ENCODE measurements at places on chromosomes 2 and 18.

DNA sequence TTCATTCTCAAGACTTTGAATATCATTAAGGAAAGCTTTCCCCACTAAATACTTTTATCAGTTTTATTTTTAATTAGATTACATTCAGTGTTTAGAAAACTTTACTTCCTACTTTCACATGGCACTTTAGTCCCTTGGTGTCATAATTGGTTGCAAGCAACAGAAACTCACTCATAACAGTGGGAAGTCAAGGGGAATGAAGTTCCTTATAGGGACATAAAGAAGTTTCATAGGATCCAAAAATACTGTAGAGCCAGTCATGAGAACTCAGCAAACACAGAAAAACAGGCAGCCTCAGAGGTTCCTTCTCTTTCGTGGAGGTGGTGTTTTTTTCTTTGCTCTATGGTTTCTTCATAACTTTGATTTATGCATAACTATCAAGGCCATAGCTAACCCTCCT, 809.0 kb downstream of the BCL11A start:
- no peak for DNase-seq

- no peak for DNase-seq
Observed at GRCh38 chr2:234808907-234809306, 142.9 kb upstream of the SH3BP4 start.

- DNase-seq: no peak
Observed at GRCh38 chr2:70368545-70368944, 66.7 kb upstream of the FAM136A start.

- no peak for DNase-seq
Observed at GRCh38 chr18:77087393-77088141, 45.0 kb downstream of the MBP start.

DNA sequence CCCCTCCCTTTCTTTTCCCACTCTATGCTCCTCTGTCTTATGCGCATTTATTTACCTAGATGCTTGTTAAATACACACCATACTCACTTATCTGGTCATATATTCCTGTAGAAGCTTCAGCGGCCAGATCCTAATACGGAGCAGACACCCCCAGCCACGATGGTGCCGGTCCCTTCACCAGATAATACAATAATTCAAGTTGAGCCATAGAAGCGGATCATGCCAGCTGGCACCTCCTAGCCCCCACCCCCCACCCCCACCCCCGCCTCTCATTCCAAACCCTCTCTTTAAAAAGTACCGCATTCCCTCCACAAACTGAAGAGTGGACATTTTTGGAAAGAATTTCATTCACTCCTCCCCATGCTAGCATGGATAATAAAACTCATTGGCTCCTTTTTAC, 95.2 kb downstream of the BIN1 start:
- no peak for DNase-seq

GRCh38 chr2:45851576-45852304, 200.3 kb downstream of the PRKCE start:
- peak; percentile 59 for DNase-seq

GRCh38 chr2:9778012-9778411, 65.3 kb upstream of the TAF1B start:
- no peak for DNase-seq

- no peak for DNase-seq
Observed at GRCh38 chr2:237922641-237923361, 44.0 kb upstream of the UBE2F start.

GRCh38 chr2:217918308-217919024, 84.3 kb downstream of the TNS1 start:
- no peak for DNase-seq

DNA sequence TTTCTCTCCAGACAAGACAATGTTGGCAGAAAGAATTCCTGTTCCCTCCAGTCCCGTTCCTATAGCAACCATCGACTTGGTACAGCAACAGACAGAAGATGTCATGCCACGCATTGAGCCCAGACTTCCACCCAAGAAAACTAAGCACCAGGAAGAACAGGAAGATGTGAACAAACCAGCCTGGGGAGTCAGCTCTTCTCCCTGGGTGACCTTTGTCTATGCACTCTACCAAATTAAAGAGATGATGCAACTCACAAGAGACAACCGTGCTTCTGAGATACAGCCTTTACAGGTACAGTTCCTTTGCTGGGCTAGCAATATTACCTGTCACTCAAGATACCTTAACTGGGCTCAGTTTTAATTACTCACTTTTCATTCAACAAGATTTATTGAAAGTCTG, 37.1 kb downstream of the NEMP2 start:
- DNase-seq: no peak

- DNase-seq: no peak
Observed at GRCh38 chr2:238853218-238853617, 5.3 kb downstream of the TWIST2 start.

DNA sequence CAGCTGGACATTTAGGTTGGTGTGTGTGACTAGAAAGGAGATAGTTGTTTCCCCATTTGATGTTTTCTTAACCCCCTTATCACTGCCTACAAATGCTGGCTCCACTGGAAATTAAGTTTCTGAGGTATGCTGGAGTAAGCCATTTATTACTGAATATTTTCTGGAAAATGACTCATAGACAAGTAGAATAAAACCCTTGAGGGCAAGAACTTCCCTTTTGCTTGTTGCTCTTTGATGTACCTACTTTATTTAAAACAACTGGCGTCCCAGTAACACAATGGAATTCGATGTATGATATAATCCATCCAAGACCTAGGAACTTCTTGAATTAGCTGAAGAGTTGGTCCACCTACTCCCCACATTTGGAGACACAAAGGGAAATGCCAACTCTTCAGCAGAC, 33.3 kb upstream of the SESTD1 start:
- DNase-seq: no peak

GRCh38 chr18:32238635-32239268, 48.9 kb downstream of the MEP1B start:
- DNase-seq: no peak

DNA sequence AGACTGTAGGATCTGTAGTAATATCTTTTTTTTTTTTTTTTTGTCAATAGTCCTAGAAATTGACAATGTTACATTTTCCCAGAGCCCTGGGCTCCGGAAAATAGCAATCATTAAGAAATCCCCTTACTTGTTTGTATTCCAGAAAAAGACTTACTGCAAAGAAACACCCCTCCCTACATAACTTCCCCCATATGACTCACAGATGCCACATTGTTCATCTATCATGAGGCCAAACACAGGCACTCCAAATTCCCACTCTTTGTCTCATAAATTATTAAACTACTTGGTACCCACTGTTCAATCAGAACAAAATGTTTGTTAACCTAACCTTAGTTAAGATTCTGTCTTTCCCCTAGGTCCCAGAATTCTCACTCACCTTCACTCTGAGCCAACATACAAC, 53.5 kb downstream of the TEX51 start:
- DNase-seq: no peak

DNA sequence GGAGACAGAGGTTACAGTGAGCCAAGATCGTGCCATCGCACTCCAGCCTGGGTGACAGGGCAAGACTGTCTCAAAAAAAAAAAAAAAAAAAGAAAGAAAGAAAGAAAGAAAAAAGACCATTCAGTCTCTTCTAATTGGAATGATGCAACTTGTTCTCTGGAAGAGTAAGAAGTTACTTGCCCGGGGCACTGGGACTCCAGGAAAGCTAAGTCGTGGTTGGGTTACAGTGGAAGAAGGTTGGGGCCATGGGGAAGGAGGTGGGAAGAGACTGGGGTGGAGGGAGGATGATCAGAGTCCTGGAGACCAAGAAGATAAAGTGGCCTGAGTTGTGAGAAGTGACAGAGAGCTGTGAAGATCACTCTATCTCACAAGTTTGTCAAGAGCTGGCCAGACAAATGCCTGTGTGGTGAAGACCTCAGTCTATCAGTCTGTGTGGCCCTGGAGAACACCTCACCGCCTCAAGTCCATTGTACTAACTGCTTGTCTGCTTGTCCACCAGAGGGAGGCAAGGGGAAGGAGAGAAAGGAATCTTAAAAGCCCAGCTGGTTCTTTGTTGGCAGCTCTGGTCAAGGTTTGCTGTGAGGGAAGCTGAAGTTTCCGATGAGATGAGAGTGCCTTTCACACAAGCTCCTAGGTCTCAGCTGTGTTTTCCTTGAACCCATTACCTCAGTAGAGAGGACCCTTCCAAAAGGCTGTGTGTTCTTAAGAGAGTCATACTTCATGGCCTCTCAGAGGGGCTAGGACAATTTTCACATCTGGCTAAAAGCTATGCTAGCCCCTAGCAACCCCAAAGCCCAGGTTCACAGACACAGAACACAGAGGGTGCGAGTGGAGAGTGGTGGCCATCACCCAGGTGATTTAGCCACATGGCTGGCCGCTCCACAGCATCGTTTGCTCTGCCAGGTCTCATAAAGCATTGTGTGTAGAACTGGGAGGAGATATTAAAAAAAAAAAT, 72.0 kb upstream of the TMEM178A start:
- DNase-seq: peak; percentile 63

DNA sequence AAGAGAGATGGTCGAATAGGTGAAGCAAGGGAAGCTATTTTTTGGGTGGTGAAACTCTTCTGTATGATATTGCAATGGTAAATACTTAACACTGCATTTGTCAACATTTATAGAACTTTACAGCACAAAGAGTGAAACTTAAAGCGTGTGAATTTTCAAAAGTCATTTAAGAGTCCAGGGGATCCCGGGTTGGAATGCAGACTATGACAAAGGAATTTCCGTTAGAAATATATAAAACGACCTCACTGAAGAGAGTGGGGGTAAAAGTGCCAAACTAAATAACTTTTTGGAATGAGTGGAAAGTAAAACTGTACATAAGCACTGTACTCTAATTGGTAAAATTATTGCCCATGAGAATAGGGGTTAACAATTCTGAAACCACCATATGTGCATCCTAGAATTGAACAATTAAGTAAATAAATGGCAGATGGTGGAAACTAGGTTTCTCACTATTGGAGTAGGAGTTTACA, 191.0 kb upstream of the FN1 start:
- DNase-seq: no peak

- DNase-seq: no peak
Observed at GRCh38 chr2:152548111-152548875, 169.0 kb downstream of the PRPF40A start.

DNA sequence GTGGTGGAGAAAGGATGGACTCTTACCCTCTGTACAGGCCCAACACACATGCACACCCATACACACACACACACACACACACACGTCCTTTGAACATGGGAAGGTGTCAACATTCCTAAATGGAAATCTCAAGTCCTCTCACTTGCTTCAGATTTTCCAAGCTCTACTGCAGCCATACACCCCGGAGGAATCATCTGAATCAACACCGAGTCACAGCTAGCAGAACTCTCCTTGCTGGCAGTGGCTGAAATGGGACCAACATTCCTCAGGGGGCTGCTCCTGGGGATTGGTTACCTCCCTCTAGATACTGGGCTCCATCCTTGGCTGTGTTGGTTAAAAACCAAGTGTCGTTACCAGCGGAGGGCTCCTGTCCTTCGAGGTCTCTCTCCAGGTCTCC, 112.7 kb downstream of the BCL11A start:
- DNase-seq: no peak

DNA sequence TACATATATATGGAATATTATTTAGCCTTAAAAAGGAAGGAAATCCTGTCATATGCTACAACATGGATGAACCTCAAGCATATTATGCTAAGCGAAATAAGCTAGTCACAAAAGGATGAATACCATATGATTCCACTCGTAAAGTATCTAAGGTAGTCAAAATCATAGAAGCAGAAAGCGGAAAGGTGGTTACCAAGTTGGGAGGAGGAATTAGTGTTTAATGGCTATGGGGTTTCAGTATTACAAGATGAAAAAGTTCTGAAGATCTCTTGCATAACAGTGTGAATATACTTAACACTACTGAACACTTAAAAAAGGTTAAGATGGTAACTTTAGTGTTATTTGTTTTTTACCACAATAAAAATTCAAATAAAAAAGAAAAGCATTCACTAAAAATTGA, 99.0 kb downstream of the MGAT5 start:
- DNase-seq: no peak

- no peak for DNase-seq
Observed at GRCh38 chr2:221844212-221845020, 272.3 kb upstream of the EPHA4 start.

- DNase-seq: peak; percentile 14
Observed at GRCh38 chr18:45248240-45248903, 366.9 kb upstream of the SLC14A2 start.

DNA sequence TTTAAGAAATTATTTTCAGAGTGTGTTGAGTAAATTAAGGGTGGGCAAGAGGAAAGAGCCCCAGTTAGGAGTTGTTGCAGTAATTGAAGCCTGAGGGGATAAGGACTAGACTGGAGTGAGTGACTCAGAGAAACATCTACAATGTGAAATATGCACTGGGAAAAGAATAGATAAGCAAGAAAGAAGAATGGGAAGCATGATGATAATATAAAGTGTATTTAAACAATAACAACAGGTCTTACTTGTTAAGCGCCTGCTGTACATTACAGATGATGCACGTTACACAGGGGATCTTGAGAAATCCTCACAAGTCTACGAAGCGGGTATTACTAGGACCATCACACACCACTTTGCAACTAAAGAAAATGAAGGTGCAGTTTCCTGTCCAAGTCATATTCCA, 73.6 kb upstream of the STK17B start:
- DNase-seq: peak; percentile 51

DNA sequence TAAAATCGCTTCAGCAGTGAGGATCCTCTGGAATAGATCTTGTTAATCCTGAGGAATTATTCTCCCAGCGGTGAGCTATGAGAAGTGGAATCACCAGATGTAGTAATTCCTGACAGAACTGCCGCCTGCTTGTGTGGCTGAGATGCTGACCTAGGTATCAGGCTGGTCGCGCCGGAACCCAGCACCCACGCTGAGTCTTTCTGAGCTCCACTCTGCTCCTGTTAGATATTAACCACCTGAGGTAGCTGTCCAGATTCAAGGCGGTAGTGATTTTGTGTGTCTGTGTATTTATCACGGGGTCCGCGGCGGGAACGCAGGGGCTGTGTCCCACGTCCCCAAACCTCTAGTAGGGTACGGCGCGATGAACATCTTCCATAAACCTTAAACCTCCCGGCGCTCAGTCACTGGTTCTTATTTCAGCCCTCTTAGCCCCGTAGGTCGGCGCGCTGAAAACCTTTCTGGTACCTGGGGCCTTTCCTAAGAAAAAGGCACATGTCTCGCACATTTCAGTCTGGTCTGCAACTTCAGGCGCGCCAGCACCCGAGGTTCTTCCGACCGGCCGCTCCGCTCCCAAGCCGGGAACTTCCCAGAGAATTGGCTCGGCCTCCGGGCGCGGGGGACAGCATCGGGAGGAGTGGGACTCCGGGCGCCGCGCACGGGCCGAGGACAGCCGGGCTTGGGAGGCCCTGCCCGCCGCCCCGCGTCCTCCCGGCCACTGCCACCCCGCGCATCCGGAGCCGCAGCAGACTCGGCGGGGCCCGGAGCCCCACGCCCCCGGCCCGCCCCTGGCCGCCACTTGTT, 542 bp upstream of the CNNM3 start:
- peak; percentile 32 for DNase-seq

DNA sequence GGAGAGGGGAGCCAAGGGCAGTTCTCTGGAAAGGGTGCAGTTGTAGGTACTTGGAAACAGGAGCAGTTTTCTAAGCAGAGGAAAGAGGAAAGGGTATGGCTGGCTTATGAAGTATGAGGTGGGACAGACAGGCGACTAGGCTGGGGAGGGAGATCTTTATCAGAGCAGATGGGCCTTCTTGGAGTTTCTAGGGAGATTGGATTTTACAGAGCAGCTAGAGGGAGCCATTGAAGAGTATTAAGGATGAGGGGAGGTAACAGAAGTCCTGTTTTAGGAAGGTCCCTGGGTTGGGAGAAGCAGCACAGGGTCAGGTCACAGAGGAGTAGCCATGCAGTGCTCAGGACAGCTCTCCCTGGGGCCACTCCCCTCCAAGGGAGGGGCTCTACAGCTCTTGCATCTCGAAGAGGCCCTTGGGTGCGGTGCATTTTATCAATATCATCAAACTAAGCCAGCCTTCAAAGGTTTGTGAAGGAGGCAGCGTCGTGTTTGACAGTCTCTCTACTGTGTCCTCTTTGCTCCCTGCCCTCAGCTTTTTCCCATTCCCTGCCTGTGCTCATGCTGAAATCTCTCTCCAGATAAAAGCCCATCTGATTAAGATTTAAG, 154.3 kb downstream of the SETBP1 start:
- DNase-seq: no peak
